ENCODE measurements at places on chromosomes 5 and 9.

GRCh38 chr9:76552751-76553455 is 93.9 kb downstream of the GCNT1 start:
- DNase-seq = no peak

- no peak for DNase-seq
Observed at GRCh38 chr5:105922080-105922479, 1748.7 kb downstream of the EFNA5 start.

DNA sequence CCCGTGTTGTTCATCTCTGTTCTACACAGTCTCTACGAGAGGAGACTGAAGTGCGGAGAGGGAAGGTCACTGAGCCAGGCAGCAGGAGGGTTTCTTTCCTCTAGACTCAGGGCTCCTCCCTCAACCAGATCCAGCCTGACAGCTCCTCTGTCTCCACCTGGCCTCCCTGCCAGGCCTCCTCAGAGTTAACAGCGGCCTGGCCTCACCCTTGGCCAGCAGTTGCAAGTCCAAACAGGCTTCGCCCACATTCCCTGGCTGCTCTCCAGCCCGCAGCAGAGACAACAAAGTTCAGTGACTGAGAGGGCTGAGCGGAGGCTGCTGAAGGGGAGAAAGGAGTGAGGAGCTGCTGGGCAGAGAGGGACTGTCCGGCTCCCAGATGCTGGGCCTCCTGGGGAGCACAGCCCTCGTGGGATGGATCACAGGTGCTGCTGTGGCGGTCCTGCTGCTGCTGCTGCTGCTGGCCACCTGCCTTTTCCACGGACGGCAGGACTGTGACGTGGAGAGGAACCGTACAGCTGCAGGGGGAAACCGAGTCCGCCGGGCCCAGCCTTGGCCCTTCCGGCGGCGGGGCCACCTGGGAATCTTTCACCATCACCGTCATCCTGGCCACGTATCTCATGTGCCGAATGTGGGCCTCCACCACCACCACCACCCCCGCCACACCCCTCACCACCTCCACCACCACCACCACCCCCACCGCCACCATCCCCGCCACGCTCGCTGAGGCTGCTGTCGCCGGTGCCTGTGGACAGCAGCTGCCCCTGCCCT is at the start of gene HRCT1:
Gene HRCT1 (plus strand): TSS at position 291 of the 768 bp plus-strand sequence. CDS start 86 bp downstream, at position 377.
- no peak for DNase-seq

DNA sequence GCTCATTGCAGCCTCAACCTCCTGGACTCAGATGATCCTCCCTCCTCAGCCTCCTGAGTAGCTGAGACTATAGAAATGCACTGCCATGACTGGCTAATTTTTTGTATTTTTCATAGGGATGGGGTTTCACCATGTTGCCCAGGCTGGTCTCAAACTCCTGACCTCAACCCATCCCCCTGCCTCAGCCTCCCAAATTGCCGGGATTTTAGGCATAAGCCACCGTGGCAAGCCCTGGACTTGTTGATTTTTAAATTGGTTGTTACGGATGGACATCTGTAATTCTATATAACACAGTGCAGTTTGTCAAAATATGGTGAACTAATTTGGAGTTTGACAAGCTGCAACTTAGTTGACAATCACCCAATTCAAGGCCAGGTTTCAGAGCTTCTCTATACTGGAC is 22.7 kb downstream of the SNX18 start:
- DNase-seq = no peak

GRCh38 chr9:112351184-112351583 is 17.8 kb upstream of the PTBP3 start:
- no peak for DNase-seq

- no peak for DNase-seq
Observed at GRCh38 chr5:170081616-170082015, 24.1 kb upstream of the FOXI1 start.

GRCh38 chr9:16530669-16531642 is 339.5 kb downstream of the BNC2 start:
- DNase-seq = no peak

GRCh38 chr9:87336914-87337333 is 160.7 kb upstream of the DAPK1 start:
- DNase-seq = no peak

DNA sequence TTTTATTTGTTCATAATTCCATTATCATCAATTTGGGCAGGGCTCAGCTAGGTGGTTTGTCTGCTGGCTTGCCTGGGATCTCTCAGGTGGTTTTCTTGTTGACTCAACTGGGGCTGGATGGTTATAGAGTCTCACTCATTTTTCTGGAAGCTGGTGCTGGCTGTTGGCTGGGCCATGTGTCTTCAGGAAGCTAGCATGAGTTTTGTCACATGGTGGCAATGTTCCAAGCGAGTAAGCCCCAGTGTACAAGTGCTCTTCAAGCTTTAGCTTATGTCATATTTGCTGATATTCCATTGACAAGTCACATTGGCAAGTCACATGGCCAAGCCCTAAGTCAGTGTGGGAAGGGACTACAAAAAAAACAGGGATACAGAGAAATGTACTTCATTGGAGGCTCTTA is 2.3 kb upstream of the RASEF start:
- DNase-seq = no peak

- DNase-seq = no peak
Observed at GRCh38 chr9:35414889-35415288, 75.0 kb upstream of the RUSC2 start.
